ENCODE measurements at places on chromosomes 3 and 15.

DNA sequence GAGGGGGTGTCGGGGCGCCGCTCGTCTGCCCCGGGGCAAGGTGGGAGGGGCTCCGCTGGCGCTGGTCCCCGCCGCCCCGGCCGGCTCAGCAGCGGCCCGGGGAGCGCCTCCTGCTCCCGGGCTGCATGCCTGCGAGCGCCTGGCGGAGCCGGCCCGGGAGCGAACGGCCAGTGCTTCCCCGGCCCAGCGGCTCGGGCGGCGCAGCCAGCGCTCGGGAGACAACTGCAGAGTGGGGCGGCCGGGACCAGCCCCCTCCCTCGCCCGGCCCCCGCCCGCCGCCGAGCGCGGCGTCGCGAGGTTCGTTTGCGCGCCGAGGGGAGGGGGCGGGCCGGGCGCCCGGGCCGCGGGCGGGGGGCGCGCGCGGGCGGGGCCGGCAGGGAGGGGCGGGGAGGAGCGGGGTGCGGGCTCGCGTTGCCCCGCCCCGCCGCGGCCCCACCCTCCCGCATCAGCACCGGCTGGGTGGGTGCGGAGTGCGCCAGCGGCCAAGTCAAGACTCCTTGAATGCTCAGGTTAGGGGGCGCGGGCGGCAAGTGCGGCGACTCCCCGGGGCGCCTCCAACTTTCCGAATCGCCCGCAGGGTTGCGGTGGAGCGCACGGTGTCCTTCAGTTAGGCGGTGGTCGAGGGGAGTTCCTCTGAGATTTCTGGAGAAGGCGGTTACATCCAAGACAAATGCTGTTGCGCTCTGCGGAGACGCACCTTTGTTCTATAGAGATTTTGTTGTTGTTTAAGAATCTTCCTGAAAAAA, at the start of gene RGMA:
Gene RGMA (minus strand): TSS at position 231 of the 746 bp plus-strand sequence. CDS start 279 bp downstream, outside the sequence.
- no peak for DNase-seq

GRCh38 chr3:52834871-52835501, at the start of gene MUSTN1:
MUSTN1 (minus strand) TSS chr3:52835019; CDS start chr3:52834948, 71 bp downstream.
- DNase-seq = no peak

DNA sequence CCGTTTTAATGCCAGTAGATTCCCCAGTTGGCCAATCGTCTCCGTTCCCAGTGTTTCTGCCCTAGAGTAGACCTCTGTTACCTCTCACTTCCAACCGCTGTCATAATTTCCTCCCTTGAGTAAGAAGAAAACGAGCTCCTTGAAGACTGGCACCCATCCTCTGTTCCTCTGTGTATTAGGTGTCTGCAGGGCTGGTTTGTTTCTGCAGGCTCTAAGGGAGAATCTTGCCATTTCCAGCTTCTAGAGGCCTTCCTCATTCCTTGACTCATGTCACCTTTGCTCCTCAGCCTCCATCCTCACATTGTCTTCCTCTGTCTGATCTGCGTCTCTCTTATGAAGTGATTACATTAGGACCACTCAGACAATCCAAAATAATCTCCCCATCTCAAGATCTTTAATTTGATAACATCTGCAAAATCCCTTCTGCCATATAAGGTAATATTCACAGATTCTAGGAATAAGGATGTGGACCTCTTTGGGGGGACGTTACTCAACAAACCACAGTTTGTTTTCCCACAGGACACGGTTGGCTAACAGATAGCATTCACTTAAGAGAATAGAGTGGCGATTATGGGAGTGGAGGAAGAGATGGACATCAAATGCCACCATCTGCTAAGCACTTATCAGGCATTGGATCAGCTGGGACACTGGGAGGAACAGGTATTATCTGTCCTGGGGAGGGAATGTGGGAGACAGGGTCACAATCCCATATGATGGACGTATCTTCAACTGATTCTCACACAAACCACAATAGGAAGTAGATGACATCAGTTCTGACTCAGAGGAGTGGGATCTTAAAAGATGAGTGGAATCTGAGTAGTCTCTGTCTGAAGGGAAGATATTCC, 17.1 kb downstream of the ARHGAP31 start:
- no peak for DNase-seq

GRCh38 chr3:136105044-136105443, 91.1 kb downstream of the MSL2 start:
- no peak for DNase-seq

DNA sequence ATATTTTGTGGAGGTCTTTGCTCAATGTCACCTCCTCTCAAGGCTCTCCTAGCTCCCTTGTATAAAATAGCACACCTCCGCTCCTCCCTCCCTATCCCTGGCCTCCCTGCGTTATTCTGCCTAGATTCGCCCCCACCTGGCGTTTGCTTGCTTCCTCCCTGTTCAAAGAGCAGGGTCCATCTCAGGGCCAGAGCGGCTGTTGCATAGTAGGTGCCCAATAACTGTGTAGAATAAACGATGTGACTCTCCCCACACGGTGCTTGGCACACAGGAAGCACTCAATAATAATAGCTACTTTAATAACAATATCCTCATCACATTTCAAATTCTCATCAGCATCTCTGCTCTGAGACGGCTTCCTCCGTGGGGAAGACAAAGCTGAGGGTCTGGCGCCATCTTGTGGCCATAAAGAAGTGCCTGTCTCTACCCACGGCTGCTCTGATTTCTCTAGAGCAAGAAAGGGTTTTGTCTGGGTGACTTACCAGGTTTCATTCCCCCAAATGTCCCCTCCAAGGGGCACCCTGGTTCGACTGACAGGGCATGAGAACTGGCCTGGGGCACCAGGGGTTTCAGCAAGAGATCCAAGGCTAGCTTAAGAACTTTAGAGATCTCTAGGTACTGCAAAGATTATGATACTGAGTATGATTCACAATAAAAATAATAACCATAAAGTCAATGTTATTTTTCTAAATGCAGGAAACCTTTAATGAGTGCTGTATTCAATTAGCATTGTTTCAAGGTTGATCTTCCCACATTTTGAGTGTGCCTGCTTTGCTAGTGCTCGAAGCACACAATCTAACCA, 16.1 kb downstream of the CD276 start:
- DNase-seq = peak; percentile 63

- DNase-seq = no peak
These were observed 64.2 kb downstream of the B3GNT5 start for GRCh38 chr3:183317271-183317670.

- DNase-seq = no peak
These were observed 12.6 kb downstream of the CD86 start for GRCh38 chr3:122067588-122068240.

DNA sequence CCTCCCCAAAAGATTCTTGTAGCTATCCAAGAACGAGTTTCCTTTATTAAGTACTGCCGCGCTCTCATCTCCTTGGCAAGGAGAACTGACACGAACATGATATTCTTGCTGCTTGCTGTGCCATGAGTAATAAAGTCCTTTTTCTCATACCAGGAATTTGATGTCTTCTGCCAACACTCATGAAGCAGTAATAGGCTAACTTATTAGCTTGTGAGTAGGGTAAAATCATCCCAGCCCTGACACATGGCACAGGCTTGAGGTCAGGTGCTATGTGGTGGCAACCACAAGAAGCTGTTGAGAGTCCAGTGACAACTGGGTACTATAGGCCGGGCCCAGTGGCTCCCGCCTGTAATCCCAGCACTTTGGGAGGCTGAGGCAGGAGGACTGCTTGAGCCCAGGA, 22.7 kb upstream of the UBXN7 start:
- no peak for DNase-seq

DNA sequence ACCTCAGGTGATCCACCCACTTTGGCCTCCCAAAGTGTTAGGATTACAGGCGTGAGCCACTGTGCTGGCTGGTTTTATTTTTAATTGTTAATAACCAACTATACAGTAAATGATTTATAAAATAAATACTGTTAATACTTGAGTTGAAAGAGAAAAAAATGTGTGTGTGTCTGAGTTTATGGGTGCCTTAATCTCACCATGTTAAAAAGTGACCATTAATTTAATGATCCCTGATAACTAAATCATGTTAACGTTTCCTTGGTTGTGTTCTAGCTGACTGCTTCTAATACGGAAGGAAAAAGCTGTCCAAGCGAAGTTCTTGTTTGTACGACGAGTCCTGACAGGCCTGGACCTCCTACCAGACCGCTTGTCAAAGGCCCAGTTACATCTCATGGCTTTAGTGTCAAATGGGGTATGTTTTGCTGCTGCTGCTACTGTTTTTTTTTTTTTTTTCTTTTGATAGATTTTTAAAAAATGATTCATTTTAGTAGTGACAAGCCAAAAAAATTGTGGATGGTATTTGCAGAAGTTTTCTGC, 113.5 kb downstream of the GHSR start:
- DNase-seq = no peak

- peak; percentile 36 for DNase-seq
These were observed 43.5 kb downstream of the ACAD9 start for GRCh38 chr3:128922804-128923459.

DNA sequence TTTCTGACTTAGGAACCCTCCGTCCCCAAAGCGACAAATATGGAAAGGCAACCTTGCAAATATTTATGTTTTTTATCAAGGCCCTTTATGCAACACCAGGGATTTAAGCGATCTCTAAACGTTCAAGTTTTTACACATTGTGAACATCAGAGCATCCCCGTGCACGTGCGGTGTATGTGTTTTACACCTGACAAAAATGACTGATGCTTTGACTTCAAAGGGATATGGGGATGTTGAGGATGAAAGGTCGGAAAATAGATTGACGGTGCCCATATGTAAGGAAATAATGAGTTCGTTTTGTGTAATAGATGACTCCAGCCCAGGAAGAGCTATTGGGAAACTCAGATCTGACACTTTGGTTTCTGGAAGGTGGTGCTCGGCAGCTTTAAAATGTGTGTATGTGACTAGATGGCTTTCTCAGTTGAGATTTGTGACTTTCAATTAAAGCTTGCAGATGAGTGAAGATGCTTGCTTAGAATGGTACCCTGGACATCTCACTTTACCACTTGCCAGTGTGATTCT, 866 bp downstream of the SLC49A4 start:
- no peak for DNase-seq

DNA sequence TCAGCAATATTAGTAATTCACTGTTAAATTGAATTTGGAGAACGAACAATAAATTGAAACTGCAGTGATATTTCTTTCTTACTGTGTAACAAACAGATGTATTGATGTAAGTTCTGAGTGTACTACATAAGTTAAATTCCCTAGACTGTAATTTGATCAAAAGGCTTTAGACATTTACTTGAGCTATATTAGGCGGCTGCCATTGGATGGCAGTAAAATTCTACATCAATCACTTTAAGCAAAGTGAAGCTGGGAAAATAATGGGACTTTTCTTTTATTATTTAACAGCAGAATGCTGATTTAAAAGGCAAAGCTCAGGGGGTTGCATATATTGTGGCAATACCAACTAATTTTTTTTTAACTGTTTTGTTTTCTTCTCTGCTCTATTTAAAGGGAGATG, 212.6 kb upstream of the PLSCR5 start:
- DNase-seq = no peak

GRCh38 chr15:59636184-59636583, 21.1 kb downstream of the GTF2A2 start:
- no peak for DNase-seq

GRCh38 chr3:120642368-120642948, 39.6 kb downstream of the HGD start:
- no peak for DNase-seq

- no peak for DNase-seq
These were observed 31.3 kb upstream of the ATP10A start for GRCh38 chr15:25894371-25894902.
